ENCODE measurements at places on chromosomes 7 and 10.

- no peak for DNase-seq
Measured at GRCh38 chr7:101536668-101537067, 92.4 kb downstream of the MYL10 start.

- DNase-seq = no peak
Measured at GRCh38 chr10:65231148-65231547, 1694.7 kb upstream of the LRRTM3 start.

GRCh38 chr7:150965273-150965830 lies 12.8 kb downstream of the KCNH2 start:
- DNase-seq = no peak

DNA sequence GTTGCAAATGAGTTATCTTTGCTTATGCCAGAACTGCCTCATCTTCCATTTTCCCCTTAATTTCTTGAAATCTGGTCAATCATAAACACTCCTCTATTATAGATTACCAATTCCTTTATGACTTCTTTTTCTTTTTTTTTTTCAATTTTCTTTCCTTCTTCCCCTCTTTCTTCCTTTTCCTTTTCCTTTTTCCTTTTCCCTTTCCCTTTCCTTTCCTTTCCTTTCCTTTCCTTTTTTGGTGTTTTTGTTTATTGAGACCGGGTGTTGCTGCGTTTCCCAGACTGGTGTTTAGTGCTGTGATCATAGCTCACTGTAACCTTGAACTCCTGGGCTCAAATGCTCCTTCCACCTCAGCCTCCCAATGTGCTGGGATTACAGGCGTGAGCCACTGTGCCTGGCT lies 151.4 kb upstream of the FOXP2 start:
- DNase-seq = no peak

DNA sequence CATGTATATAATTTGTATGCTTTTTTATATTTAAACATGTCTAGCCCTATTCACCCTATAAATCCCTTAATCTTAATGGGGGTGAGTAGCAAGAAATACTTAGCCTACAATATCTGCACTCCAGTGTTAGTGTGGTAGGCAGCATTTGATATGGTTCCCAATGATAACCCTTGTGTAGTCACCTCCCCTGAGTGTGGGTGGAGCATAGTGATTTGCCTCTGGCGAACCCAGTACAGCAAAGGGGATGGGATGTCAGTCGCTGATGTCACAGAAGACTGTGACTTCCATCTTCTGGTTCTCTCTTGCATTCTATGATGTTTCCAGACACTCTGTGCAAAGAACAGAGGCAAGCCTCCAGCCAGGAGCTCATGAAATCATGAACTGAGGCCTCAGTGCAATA lies 211.2 kb downstream of the CRPPA start:
- no peak for DNase-seq

DNA sequence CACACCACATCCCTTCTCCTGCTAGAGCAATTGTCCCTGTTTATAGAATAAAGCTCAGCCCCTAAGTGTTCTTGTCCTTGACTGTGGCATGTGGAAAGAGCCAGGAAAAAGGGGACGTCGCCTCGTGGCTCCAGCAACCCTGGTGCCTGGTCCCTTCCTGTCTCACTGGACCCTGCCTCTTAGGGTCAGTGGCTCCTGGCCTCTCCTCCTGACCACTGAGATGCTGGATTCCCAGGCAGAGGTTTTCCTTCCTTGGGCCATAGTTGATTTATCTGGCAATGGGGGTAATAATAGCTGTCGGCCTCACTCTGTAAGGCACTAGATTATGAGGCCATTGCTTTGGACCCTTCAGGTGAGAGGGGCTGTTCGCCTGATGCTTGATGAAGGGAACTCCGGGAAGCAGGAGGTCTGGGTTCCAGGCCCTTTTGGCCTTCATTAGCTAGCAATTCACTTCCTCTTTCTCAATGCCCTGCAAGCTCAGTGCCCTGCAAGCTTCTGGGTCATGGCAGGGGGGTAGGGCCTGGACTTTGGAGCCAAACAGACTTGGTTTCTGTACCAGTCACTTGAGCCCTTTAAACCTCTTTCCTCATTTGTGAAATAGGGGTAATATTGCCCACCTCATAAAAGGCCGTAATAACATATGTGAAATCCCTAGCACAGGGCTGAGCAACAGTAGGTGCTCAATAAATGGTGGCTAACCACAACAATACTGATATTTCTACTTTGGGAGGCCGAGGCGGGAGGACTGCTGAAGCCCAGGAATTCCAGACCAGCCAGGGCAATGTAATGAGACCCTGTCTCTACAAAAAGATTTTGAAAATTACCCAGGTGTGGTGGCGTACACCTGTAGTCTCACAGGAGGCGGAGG lies 1.1 kb downstream of the ASL start:
- DNase-seq = peak; percentile 40

GRCh38 chr7:47739301-47739875 lies 157.5 kb upstream of the TNS3 start:
- DNase-seq = no peak

Measured in mesenchymal stem cell (in vitro differentiated cells and primary cell).